Osteoblast (primary cell): ENCODE measurements at places on chromosomes 6 and 20.
A peak's percentile ranks its signal among the peaks of the same experiment; 100 is the strongest.

DNA sequence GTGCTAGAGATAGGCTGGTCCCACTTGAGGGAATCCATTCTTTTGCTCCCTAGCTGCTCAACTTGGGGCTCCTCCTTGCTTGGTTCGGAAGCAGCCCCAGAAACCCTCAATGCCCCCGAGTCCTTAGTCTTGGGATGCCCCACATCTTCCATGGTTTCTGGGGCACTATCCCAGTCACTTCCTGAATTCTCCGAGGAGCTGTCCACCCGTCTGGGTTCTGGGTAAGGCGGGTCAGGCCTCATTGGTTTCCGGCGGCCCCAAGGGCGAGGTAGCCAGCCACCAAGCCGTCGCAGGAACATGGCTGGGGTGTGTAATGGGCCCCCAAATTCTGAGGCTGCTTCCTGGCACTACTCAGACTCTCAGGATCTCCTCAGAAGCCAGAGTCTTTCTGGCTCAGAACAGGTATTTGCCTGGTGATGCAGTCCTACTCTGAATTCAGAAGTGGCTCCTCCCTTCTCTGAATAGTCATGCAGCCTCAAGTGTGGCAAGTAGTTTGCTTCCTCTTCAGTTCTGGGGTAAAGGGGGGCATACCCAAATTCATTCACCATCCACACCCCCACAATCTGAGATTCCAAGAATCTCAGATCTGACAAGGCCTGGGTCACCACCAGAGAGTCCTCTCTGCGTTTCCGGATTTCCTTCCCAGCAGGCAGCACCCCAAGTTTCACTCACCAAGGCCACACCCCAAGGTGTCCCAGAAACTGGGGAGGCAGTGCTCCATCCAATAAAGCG is 763 bp downstream of the C6orf47 start:
- peak; percentile 94 for DNase-seq

DNA sequence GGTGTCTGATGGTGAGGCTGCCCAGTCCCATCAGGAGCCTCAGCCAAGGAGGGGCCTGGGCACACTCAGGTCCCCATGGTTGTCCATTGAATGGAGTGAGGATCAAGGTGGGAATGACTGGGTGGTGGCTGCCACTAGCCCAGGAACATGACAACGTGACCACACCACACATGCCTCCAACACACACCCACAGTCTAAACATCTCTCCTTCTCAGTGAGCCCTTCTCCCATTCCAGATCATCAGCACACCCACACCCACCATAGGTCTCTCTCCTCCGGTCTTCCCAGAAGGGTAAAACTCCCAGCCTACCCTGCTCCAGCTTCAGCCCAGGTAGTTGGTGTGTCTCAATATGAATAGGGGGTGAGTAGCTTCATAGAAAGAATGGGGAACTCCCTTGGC is 5.5 kb downstream of the TCF21 start:
- DNase-seq = no peak

DNA sequence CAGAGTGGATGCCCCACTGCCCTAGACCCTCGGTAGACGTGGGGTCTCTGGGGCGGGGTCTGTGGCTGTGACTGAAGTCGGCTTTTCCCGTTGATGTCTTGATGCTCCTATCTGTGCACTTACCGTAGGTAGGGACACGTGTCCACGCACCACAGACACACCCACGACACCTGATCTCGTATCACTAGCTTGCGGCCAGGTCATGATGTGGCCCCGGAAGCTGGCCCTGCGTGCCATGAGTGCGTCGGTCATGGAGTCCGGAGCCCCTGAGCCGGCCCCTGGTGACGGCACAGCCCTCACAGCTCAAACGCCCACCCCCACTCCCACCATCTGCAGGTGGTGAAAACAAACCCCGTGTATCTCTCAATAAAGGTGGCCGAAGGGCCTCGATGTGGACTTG is 33.9 kb upstream of the MRGBP start:
- peak; percentile 50 for DNase-seq

- peak; percentile 97 for DNase-seq
These were observed 47.6 kb upstream of the MYL9 start for GRCh38 chr20:36493801-36494114.

GRCh38 chr6:164106345-164106769 is 691.8 kb downstream of the QKI start:
- DNase-seq = no peak
